ENCODE measurements at places on chromosomes 5 and 9.

DNA sequence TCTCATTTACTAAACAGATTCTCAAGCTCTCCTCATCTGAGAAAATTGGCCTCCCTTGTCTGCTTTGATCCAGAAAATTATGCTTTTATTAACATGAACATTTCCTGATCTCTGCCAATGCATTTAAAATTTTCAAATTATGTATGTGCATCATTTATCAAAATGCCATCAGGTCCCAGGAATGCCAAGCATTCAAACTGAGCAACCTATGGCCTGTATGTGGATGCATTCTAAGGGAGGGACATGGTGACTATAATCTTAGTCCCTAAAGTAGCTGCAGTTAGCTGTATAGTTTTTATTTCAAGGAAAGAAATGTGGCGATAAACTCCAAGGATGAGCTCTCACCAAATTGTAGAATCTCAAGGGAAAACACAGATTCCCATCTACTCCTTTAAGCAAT lies 9.7 kb upstream of the RORB start:
- no peak overlapping the region for H3K4me3 ChIP-seq
- H3K4me1 ChIP-seq, result no peaks in the 10 kb centered on the region
- H3K36me3 ChIP-seq, result no peaks in the 10 kb centered on the region
- H3K27ac ChIP-seq, result no peak overlapping the region

DNA sequence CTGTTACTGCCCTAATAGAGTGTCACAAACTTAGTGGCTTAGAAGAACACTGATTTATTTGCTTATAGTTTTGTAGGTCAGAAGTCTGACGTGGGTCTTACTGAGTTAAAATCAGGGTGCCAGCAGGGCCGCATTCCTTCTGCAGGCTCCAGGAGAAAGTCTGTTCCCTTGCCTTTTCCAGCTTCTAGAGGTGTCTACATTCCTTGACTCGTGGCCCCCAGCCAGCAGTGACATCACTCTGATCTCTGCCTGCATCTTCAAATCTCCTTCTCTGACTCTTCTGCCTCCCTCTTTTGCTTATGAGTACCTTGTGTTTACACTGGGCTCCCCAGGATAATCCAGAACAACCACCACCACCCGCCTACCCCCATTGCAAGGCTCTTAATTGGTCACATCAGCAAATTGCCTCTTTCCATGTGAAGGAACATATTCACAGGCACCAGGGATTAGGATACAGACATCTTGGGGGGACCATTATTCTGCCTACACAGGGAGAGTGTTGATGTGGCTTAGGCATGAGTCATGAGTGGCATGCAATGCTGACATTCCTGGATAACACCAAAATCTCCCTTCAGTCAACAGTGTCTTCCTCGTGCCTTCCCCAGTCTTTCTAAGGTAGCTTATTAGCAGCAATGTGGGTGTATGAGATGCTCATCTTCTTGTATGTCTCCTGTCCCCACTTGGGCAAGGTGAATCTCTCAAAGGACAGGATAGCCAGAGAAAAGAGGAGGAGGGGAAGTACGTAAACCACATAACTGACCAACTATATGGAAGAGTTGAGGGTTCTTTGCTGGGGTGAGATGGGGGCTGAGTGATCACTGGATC lies 24.4 kb downstream of the CYFIP2 start:
- no peaks in the 10 kb centered on the region for H3K27me3 ChIP-seq
- no peak overlapping the region for H3K4me3 ChIP-seq

DNA sequence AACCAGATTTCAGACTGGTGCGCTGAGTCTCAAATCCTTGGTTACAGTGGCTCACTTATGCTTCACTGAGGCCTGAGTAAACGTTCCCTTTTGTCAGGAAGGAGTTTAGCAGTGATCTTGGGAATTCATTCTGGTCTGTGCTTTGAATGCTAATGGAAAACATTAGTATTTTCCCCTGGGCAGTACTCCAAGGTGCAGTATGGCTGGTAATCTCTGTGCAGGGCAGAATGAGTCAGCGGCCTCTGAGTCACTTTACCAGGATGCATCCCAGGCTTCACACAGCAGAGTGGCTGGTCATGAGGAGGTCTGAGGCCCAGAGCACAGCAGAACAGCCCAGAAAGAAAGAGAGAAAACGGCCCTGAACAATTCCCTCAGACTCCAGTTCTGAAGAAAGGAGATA lies 54.0 kb downstream of the PCA3 start:
- no peaks in the 10 kb centered on the region for H3K36me3 ChIP-seq
- H3K27me3 ChIP-seq, result no peaks in the 10 kb centered on the region
- H3K4me1 ChIP-seq, result no peaks in the 10 kb centered on the region
- no peak overlapping the region for H3K27ac ChIP-seq
- no peak overlapping the region for H3K4me3 ChIP-seq
- DNase-seq, result peak; percentile 4

DNA sequence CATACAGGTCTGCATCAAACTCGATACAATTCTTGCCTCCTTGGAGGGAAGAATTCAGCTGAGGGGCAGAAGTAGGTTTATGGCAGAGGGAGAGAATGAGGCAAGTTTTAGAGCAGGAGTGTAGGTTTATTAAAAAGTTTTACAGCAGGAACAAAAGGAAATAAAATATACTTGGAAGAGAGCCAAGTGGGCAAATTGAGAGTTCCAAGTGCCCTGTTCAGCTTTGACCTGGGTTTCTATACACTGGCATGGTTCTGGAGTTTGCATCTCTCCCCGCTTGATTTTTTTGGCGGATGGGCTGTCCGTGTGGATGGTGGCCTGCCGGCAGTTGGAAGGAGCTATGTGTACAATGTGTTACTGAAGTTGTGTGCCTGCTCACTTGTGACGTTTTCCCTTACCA lies 116.1 kb downstream of the ALDH1A1 start:
- no peaks in the 10 kb centered on the region for H3K27me3 ChIP-seq
- H3K27ac ChIP-seq, result no peak overlapping the region
- H3K4me1 ChIP-seq, result no peaks in the 10 kb centered on the region
- no peak overlapping the region for H3K4me3 ChIP-seq
- no peak for DNase-seq

- H3K4me3 ChIP-seq, result no peak overlapping the region
- H3K36me3 ChIP-seq, result no peaks in the 10 kb centered on the region
- peaks cover 46% of the 10 kb centered on the region for H3K4me1 ChIP-seq
- peak overlapping the region; percentile 87 for H3K27ac ChIP-seq
These were observed 23.2 kb downstream of the FGD3 start for GRCh38 chr9:92970467-92970923.
